ENCODE measurements at places on chromosomes 4 and X. TPM values are rescaled to one million over a fixed set of nuclear protein-coding genes. Genes with fewer than 3 reads are reported as not detected.

- no peaks in the 10 kb centered on the region for H3K36me3 ChIP-seq
- H3K27ac ChIP-seq = no peak overlapping the region
Measured at GRCh38 chr4:26075583-26075982, 161.6 kb downstream of the SMIM20 start.

GRCh38 chr4:94833394-94833793 lies 75.6 kb downstream of the BMPR1B start:
- no peak overlapping the region for H3K4me3 ChIP-seq
- H3K4me1 ChIP-seq = no peaks in the 10 kb centered on the region
- H3K27ac ChIP-seq = no peak overlapping the region
- DNase-seq = no peak
- no peaks in the 10 kb centered on the region for H3K27me3 ChIP-seq
- H3K36me3 ChIP-seq = no peaks in the 10 kb centered on the region

DNA sequence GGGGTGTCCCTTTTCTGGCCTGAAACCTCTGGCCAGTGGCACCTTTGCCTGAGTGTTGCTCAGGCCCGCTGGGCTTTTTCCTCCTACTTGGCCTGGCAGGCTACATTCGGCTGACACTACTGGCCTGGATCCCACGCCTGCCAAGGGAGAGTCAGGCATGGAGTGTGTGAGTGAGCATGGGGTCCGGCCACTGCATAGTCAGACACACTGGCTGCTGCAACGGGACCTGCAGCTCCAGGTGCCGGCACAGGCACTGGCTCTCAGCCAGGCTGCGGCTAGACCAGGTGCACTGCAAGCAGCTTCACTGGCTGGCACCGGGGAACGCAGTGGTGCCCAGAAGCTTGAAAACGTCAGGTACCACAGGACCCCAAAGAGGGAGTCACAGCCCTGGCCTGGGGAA lies 434.9 kb downstream of the ARHGAP24 start:
- H3K27me3 ChIP-seq = no peaks in the 10 kb centered on the region
- no peaks in the 10 kb centered on the region for H3K4me1 ChIP-seq
- H3K36me3 ChIP-seq = no peaks in the 10 kb centered on the region
- no peak overlapping the region for H3K27ac ChIP-seq
- DNase-seq = no peak

DNA sequence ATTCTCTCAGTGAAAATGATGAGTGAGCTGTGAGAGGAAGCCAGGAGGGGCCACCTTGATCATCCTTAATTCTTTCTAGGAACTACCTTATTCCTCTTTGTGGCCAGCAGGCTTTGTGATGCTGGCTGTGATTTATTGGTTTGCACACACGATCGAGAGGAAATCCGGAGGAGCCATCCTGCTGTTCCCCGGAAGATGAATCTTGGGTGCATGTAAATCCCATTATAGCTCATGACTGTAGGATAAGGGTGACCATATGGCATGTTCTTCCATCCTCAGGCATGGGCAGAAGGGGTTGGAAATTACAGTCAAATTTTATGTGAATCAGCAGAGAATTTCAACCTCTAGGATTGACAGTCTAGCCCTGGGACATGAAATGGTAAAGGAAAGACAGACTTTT lies 254.5 kb downstream of the UNC5C start:
- H3K4me3 ChIP-seq = no peak overlapping the region
- peaks cover 9% of the 10 kb centered on the region for H3K4me1 ChIP-seq
- H3K36me3 ChIP-seq = no peaks in the 10 kb centered on the region
- DNase-seq = no peak

DNA sequence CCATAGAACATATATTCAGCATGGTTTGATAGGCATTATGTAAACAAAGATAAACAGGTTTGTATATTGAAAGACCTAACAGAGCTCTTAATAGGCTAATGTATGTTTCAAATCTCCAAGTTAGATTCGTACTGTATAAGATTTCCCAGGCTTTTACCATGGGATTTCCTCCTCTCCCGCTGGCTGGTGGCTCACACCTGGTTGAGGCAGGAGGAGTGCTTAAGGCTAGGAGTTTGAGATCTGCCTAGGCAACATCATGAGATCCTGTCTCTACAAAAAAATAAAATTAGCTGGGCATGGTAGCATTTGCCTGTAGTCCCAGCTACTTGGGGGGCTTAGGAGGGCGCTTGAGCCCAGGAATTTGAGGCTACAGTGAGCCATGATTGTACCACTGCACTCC lies 5.4 kb downstream of the CPE start:
- H3K4me3 ChIP-seq = no peak overlapping the region
- no peak for DNase-seq
- H3K27ac ChIP-seq = no peak overlapping the region
- no peaks in the 10 kb centered on the region for H3K4me1 ChIP-seq

DNA sequence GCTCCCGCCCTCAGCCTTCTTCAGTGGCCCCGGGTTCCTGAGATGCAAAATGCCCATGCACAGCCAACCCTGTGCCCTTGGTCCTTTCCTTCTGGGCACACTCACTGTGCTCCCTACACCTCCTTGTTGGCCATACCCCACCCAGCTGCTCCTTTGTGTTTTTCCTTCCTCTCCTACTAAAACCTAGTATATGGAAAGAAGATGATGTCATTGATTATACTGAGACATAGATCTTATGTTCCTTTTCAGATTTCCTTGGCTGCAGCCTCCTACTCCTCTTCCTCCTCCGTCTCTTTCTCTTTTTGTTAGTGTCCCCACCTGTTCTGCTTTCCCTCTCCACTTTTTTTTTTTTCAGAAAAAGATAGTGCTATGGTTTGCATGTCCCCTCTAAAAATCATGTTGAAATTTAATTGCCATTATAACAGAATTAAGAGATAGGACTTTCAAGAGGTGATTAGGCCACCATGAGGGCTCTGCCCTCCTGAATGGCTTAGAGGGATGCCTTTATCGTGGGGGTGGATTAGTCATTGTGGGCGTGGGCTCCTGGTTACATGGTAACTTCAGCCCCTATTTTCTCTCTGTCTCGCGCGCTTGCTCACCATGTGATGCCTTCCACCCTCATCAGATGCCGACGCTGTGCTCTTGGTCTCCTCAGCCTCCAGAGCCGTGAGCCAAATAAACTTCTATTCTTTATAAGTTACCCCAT lies 254.9 kb upstream of the GATB start:
- no peaks in the 10 kb centered on the region for H3K27me3 ChIP-seq
- peaks cover 30% of the 10 kb centered on the region for H3K4me1 ChIP-seq
- H3K27ac ChIP-seq = no peak overlapping the region
- no peaks in the 10 kb centered on the region for H3K36me3 ChIP-seq
- DNase-seq = no peak

- no peaks in the 10 kb centered on the region for H3K27me3 ChIP-seq
- DNase-seq = no peak
- H3K4me3 ChIP-seq = no peak overlapping the region
- H3K27ac ChIP-seq = no peak overlapping the region
- H3K36me3 ChIP-seq = peaks cover 2% of the 10 kb centered on the region
- peaks cover 41% of the 10 kb centered on the region for H3K4me1 ChIP-seq
Measured at GRCh38 chr4:146178126-146178525, 2.6 kb downstream of the LSM6 start.

GRCh38 chr4:173503330-173504180 lies 26.5 kb downstream of the HAND2 start:
- peaks cover 49% of the 10 kb centered on the region for H3K27me3 ChIP-seq
- no peak overlapping the region for H3K27ac ChIP-seq
- H3K4me3 ChIP-seq = no peak overlapping the region

DNA sequence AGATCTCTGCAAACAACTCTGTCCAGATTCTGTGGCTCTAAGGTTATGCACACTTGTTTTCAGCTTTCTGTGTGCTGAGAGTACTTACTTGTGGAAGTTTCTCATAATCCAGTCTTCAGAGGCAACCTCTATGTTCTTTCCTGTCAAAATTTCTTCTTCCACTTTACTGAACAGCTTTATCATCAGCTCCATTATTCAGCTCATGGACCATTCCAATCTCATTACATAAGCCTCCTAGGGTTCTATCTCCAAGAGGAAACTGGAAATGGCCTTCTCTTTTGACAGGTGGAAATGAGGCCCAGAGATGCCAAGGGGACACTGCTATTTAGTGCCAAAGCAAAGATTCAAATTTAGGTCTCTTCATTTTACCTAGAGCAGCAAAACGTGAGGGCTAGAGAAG lies 61.3 kb downstream of the CHRDL1 start:
- H3K4me1 ChIP-seq = no peaks in the 10 kb centered on the region
- DNase-seq = no peak
- H3K36me3 ChIP-seq = no peaks in the 10 kb centered on the region

DNA sequence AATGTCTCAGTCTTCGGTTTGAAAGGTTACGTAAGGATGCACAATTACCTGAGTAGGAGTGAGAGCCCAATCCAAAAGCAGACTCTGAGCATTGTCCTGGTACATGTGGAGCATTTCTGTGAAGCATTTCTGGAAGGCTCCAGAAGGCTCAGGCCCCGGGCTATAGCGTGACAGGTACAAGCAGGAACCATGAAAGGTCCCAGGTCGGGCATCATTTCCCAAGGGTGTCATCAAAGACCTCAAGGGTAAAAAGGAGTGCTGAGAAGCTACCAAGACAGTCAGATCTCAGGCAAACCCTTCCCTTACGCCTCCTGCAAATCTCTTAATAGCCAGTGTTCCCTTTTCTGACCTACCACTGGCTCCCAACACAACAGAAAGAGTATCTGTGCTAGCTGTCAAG lies 30.8 kb downstream of the GPC4 start:
- no peaks in the 10 kb centered on the region for H3K27me3 ChIP-seq
- no peak overlapping the region for H3K27ac ChIP-seq
- no peak overlapping the region for H3K4me3 ChIP-seq

DNA sequence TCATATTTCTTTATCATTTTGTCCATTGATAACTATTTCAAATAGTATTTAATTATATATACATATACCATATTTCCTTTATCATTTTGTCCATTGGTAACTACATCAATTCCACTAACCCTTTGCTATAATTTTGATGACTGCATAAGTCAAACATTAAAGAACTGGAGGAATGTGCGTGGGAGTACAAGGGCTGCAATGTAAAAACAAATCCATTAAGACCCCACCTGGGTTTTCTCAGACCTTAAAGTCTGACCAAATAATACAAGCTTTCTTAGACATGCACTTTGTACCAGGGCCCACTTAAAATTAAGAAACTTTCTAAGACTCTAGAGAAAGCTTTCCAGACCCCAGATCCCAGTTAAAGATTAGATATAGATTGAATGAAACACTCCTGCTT lies 1622.4 kb upstream of the PCDH10 start:
- no peaks in the 10 kb centered on the region for H3K27me3 ChIP-seq
- H3K4me1 ChIP-seq = no peaks in the 10 kb centered on the region
- no peak for DNase-seq
- no peak overlapping the region for H3K4me3 ChIP-seq
- H3K36me3 ChIP-seq = no peaks in the 10 kb centered on the region

DNA sequence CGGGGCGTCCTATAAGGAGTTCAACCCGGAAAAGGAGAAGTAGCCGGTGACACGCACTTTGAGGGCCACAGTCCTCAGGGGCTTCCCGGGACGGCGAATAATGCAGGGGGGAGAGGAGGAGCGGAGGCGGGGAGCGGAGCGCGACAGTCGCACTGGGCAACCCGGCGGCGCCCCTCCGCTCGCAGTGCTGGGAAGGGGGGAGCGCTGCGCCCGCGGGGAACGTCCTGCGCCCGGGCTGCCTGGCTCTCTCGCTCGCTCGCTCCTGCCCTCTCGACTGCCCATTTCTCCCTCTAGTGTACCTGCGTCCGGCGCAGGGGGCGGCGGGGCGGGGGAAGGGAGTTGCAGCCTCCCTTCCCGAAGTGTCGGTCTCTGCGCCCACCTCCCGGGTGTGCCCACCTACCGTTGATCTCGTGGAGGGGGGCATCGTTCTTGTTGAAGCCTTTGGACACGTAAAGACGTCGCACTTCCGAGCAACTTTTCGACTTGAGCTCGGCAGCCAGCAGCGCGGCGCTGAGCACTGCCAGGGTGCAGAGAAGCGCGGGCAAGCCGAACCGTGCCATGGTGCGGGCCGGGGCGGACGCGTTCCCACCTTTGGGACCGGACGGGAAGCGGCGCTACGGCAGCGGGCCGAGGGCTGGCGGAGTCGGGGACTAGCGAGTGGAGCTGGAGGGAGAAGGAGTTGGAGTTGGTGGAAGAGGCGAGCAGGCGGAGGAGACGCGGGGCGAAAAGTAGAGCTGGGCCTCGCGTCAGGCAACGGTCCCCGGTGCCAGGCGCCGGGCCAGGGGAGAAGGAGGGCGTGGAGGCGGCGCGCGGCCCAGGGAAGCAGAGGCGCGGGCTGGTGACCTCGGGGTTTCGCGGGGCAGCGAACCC lies 648 bp downstream of the GPC4 start:
- no peaks in the 10 kb centered on the region for H3K4me1 ChIP-seq
- no peak overlapping the region for H3K27ac ChIP-seq
- no peak for DNase-seq

GRCh38 chrX:19673375-19674040 lies 158.2 kb upstream of the MAP3K15 start:
- no peak overlapping the region for H3K27ac ChIP-seq
- H3K36me3 ChIP-seq = no peaks in the 10 kb centered on the region
- no peaks in the 10 kb centered on the region for H3K27me3 ChIP-seq
- no peak overlapping the region for H3K4me3 ChIP-seq

DNA sequence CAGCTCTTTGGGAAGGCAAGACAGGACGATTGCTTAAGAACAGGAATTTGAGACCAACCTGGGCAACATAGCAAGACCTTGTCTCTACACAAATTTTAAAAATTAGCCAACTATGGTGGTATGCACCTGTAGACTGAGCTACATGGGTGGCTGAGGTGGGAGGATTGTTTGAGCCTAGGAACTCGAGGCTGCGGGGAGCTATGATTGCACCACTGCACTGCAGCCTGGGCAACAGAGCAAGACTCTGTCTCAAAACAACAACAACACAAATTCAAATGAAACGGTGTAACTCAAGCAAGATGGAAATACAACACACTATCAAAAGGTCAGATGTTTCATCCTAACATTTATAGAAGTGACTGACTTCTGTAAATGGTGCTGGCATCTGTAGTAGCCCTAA lies 37.1 kb downstream of the XG start:
- DNase-seq = no peak
- H3K27me3 ChIP-seq = no peaks in the 10 kb centered on the region
- H3K4me1 ChIP-seq = no peaks in the 10 kb centered on the region
- no peak overlapping the region for H3K27ac ChIP-seq
- H3K4me3 ChIP-seq = no peak overlapping the region
- no peaks in the 10 kb centered on the region for H3K36me3 ChIP-seq

- H3K36me3 ChIP-seq = no peaks in the 10 kb centered on the region
- no peaks in the 10 kb centered on the region for H3K4me1 ChIP-seq
- H3K27ac ChIP-seq = no peak overlapping the region
- no peaks in the 10 kb centered on the region for H3K27me3 ChIP-seq
Measured at GRCh38 chr4:83961575-83961974, 425.7 kb downstream of the GPAT3 start.

- H3K36me3 ChIP-seq = no peaks in the 10 kb centered on the region
- no peak for DNase-seq
- H3K4me3 ChIP-seq = no peak overlapping the region
- H3K27ac ChIP-seq = no peak overlapping the region
Measured at GRCh38 chr4:182642831-182643230, 274.4 kb downstream of the DCTD start.

Gene TSC22D3
- total RNA-seq = 47.3 TPM

Gene RNF128
- not detected for total RNA-seq

Gene RFC1
- 82.9 TPM for total RNA-seq

Data from CD8-positive, alpha-beta memory T cell (primary cell).